ENCODE measurements at places on chromosomes 7 and 10.

GRCh38 chr7:84701524-84702306, 485.1 kb downstream of the SEMA3D start:
- DNase-seq: peak; percentile 98

GRCh38 chr10:80741278-80741677, 203.6 kb downstream of the SH2D4B start:
- no peak for DNase-seq

GRCh38 chr7:158816271-158816670, 13.0 kb downstream of the ESYT2 start:
- DNase-seq: peak; percentile 15

DNA sequence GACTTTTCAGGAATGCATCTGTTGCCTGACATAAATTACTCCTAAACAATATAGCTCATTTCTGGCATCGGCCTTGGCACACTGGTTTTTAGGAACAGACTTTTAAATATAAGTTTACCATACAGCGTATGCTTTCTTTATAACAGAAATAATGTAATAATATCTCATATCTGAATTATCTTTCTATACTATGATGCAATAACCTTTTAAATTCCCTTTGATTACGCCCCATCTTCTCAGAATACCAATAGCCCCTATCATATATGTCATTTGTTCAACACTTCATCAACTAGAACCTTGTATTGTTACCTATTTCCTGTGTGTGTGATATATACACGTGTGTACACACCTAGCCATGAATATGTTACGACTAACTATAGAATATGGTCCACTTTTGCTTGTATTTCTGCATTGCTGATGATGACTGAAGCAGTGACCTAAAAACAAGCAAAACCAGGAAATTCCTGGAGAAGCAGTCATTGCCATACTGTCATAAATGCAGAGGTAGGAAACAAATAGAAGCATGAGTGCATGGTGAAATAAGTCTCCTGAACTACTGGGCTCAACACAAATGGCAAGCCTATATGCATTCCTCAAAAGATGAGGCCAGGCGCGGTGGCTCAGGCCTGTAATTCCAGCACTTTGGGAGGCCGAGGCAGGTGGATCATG, 618.4 kb upstream of the NRP1 start:
- DNase-seq: peak; percentile 81

DNA sequence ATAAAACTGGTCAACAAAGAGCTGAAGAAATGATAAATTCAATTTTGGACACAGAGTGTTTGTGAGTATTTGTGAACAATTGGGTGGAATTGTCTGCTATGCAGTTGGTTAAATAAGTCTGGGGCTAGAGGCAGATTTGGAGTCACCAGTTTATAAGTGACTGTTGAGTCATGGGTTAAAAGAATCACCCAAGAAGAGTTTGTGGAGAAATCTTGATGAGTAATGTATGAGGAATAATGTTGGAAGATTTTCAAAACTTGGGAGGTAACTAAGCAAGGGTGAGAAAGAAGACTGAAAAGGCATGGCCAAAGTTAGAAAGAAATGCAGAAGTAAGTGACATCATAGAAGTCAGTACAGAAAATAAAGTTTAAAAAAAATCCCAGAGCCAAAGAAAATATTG, 750.7 kb downstream of the MAGI2 start:
- DNase-seq: peak; percentile 91

DNA sequence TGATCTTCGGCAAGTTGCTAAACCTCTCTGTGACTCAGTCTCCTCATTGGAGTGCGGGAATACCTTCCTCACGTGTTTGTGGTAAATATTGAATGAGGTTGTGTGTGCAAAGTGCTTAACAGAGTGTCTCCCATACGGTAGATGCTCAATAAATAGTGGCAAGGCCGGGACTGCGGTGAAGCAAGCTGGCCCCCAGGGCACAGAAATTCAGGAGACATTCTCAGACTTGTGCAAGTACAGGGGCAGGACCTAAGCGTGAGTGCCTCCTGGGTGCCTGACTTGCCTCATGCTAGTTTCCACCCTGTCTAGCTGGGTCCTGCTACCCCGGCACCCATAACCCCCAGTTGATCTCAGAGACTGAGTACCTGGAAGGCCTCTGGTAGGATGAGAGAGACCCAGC, 97.8 kb downstream of the CDH23 start:
- no peak for DNase-seq

- DNase-seq: peak; percentile 54
Measured at GRCh38 chr10:94320285-94320914, 42.3 kb downstream of the NOC3L start.

- DNase-seq: no peak
Measured at GRCh38 chr7:18558503-18558902, 63.0 kb downstream of the HDAC9 start.

DNA sequence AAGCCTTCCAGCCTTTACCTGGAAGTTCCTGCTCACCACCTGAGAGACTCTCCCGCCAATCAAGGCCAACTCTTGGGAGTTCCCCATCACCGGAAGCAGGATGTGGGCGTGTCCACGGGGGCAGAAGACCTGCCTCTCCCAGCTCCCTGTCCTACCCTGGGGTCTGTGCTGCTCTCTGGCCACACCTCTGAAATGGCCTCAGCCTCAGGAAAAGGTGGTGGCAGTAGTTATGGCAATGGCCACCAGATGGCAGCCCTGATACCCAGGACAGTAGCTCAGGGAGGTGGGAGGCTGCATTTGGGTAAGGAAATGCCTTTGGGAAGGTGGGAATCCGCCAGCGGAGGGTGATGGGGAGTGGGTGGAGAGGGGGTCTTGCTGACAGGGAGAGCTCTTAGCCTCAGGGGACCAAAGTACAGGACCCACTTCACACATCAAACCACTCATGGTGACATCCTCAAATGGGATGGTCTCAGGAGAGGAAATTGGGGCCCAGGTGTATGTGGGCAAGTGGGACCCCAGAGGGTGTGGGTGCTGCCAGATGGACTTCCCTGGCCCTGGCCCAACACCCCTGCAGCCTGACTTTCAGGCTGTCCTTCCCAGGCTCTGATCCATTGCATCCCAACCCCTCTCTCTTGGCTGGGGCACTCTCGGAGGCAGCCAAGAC, 33.9 kb downstream of the KAZALD1 start:
- DNase-seq: peak; percentile 38

- DNase-seq: no peak
Measured at GRCh38 chr10:97090035-97090434, 95.7 kb downstream of the SLIT1 start.

GRCh38 chr10:122849090-122849489, 3.4 kb upstream of the CUZD1 start:
- DNase-seq: no peak
